ENCODE measurements at places on chromosomes 6 and 20.

DNA sequence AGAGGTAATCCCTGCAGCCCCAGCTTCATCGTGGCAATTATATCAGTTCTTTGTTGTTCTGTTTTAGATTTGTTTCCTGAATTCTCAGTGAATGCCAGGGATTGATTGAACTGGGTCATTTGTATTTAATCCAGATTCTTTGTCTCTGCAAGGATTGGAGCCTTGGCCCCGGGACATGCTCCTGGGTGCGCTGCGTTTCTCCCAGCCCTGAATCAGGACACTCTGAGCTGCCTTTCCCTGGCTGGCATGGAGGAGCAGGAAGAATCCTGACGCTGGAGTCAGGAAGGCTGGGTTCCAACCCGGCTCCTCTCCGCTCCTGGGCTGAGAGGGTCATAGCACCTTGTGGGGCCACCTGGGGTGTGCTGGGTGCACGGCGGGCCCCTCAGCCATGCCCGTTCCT is 545.6 kb downstream of the QKI start:
- no peak for DNase-seq

DNA sequence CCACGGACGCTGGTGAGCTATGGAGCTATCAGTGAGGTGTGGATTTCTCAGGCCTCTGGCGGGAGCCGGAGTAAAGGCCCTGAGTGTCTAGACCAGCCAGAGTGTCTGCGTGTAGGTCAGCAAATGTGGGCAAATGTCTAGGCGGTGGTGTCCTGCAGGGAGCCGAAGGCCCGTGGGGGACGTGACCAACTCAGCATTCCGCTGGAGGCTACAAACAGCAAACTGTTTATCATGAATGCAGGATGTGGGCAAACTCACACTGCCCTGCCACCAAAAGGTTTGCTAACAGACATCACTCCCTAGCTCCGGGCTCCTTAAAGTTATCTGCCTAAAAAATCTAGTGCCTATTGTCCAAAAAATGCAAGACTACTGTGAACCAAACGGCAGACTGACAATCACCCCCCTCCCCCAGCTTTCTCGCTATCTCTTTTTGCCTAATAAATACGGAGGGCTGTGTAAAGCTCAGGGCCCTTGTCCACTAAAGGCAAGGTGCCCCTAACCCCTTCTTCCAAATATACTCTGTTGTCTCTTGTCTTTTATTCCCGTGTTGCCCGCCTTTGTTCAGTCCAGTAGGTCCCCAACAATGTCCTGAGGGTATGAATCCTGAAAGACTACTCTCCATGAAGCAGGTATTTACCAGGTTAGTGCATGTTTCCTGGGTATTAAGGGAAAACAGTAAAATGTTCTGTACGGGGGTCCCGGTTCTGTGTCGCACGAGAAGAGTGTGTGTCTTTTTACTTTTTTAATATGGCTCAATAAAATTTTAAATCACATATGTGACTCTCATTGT is 29.0 kb upstream of the AFDN start:
- no peak for DNase-seq

DNA sequence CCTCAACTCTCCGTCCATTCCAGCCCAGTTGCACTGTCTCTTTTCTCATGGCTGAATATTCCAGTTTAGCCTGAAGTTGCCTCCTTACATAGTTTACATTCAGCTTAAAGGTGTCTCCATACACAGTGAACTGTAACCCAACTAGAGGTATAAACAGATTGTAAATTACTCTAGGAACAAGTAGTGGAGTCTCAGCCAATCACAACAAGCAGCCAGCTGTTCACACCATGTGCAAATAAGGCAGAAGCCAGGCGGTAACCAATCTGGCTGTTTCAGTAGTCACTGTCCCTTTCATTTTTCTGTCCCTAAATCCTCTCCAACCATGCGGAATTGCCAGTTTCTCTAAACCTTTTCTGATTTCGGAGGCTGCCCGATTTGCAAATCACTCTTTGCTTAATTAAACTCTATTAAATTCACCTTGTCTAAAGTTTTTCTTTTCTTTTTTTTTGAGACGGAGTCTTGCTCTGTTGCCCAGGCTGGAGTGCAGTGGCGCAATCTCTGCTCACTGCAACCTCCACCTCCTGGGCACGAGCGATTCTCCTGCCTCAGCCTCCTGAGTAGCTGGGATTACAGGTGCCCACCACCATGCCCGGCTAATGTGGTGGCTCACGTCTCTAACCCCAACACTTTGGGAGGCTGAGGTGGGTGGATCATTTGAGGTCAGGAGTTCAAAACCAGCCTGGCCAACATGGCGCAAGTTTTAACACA is 37.6 kb upstream of the GFOD1 start:
- DNase-seq, result no peak

GRCh38 chr20:19026901-19027644 is 185.4 kb upstream of the SLC24A3 start:
- no peak for DNase-seq

DNA sequence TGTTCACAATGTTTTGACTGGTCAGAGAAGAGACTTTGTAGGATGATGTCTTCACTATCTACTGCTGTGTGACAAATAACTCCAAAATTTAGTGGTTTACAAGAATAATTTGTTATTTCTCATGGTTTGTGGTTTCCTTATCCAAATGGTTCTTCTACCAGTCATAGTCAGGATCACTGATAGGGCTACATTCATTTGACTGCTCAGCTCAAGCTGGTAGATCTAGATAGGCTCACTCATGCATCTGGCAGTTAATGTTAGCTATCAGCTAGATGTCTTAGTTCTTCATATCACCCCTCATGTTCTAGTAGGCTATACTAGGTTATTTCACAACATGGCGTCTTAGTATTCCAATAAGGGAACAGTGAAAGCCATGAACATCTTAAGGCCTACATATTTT is 131.0 kb downstream of the ID4 start:
- DNase-seq, result no peak

DNA sequence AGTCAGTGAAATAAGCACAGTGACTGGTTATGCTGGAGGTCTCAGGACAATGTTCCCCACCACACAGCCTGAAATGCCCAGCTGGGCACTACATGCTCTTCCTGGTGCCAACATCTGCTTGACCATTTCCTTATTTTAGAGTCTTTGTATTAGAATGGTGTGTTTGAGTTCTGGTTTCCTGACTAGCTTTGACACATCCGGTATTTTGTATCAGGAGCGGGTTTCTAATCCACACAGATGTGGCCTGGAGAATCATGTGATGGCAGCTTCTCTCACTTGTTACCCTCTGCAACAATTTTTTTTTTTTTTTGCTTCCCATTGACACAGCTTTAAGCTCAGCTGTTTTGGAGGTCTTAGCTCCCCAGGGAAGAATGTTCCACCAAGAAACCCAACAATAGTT is 164.5 kb upstream of the CST7 start:
- DNase-seq, result no peak

DNA sequence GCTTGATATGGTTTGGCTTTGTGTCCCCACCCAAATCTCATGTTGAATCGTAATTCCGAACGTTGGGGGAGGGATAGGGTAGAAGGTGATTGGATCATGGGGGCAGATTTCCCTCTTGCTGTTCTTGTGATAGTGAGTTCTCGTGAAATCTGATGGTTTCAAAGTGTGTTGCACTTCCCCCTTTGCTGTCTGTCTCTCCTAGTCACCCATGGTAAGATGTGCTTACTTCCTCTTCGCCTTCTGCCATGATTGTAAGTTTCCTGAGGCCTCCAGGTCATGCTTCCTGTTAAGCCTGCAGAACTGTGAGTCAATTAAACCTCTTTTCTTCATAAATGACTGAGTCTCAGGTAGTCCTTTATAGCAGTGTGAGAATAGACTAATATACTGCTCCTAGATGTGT is 19.9 kb downstream of the PFDN4 start:
- no peak for DNase-seq
